Karpas-422 (cell line): ENCODE measurements at places on chromosomes 1 and 21. TPM values are rescaled to one million over a fixed set of nuclear protein-coding genes. Genes with fewer than 3 reads are reported as not detected.

The GJC2 gene
- 0.69 TPM in 1 of 2 replicates, not detected in the other for total RNA-seq

The CDK18 gene
- total RNA-seq: 0.45 TPM in 1 of 2 replicates, not detected in the other

The RGS13 gene
- 176 and 462 TPM in 2 replicates for total RNA-seq

The THEM5 gene
- total RNA-seq: not detected in 2 replicates

The TBX19 gene
- total RNA-seq: 1.1 and 4.1 TPM in 2 replicates

The NIBAN1 gene
- total RNA-seq: 26.1 and 31.2 TPM in 2 replicates

The S100A16 gene
- total RNA-seq: not detected in 2 replicates

The PTAFR gene
- total RNA-seq: 37.8 and 74.2 TPM in 2 replicates

GRCh38 chr1:70091811-70092210 lies 113.6 kb downstream of the LRRC40 start:
- no peaks in the 10 kb centered on the region for H3K27me3 ChIP-seq
- H3K4me3 ChIP-seq: no peak overlapping the region
- H3K4me1 ChIP-seq: no peaks in the 10 kb centered on the region

GRCh38 chr1:185433667-185434066 lies 116.6 kb upstream of the IVNS1ABP start:
- H3K36me3 ChIP-seq: no peaks in the 10 kb centered on the region
- H3K4me3 ChIP-seq: no peak overlapping the region
- DNase-seq: no peak
- no peaks in the 10 kb centered on the region for H3K4me1 ChIP-seq
- H3K27me3 ChIP-seq: no peaks in the 10 kb centered on the region

DNA sequence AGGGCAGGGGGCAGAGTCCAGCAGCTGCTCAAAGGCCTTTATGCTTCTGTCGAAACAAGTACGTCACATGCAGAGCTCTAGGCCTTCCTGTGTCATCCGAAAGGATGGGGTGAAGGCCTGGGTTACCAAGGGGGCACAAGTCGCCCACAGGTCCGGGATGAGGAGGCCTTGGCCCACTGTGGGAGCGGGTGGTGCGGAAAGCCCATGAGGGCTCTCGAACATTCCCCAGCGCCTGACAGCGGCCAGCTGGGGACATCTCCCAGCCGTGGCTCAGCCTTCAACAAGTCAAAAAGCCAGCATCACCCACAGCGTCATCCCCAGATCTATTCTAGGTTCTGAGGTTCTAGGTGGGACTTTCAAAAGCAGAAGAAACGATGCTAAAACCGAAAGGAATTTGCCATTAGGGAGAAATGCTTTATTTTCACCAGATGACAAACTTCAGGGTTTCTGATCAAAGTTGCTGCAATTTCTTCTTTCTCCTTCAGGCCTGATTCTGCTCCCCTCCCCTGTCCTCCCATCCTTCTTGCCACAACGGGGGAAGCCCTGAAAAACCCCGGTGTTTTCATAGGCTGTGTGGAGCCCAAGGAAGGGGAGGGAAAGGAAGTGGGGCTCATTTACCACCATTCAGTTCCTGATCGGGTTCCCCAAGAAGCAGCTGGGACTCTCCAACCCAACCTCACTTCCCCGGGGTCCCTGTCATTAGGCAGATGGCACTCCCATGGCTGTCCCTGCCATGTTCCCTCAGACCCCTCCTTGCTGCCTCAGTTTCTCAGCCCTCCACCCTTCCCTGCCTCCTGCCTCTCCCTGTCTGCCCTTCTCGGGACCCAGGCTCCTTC lies 17.6 kb downstream of the GPR137B start:
- peaks cover 70% of the 10 kb centered on the region for H3K4me1 ChIP-seq
- no peak overlapping the region for H3K27ac ChIP-seq
- no peak overlapping the region for H3K4me3 ChIP-seq
- no peaks in the 10 kb centered on the region; the same call in 1 of the 2 replicates for H3K36me3 ChIP-seq
- no peak for DNase-seq

- H3K4me3 ChIP-seq: no peak overlapping the region
- DNase-seq: no peak
- H3K4me1 ChIP-seq: no peaks in the 10 kb centered on the region
- no peaks in the 10 kb centered on the region for H3K27me3 ChIP-seq
These were observed 37.3 kb downstream of the KCND3 start for GRCh38 chr1:111952125-111952657.

DNA sequence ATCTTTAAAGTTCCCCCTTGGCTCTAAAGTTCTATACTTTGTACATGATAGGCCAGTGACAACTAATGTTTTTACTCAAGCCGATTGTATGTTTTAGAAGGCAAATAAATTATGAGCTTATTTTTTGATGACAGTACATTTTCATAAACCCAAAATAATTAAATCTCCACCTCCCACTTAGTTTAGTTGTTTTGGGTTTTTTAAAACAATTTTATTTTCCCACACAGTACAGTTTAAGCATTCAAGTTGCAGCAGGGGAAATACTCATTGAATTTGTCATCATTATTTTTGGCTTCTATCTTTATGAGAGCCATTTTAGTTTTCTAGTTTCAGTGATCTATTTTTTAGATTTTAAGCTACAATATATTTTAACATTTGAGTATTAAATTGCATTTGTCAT lies 93.6 kb downstream of the OLFML2B start:
- no peak overlapping the region for H3K27ac ChIP-seq
- H3K36me3 ChIP-seq: no peaks in the 10 kb centered on the region
- H3K27me3 ChIP-seq: no peaks in the 10 kb centered on the region
- peaks cover 28% of the 10 kb centered on the region for H3K4me1 ChIP-seq

- no peaks in the 10 kb centered on the region for H3K27me3 ChIP-seq
- H3K36me3 ChIP-seq: no peaks in the 10 kb centered on the region
- DNase-seq: no peak
- H3K4me3 ChIP-seq: no peak overlapping the region
- peaks cover 8% of the 10 kb centered on the region for H3K4me1 ChIP-seq
- H3K27ac ChIP-seq: no peak overlapping the region
These were observed 19.6 kb upstream of the C2CD2 start for GRCh38 chr21:41973427-41973831.

DNA sequence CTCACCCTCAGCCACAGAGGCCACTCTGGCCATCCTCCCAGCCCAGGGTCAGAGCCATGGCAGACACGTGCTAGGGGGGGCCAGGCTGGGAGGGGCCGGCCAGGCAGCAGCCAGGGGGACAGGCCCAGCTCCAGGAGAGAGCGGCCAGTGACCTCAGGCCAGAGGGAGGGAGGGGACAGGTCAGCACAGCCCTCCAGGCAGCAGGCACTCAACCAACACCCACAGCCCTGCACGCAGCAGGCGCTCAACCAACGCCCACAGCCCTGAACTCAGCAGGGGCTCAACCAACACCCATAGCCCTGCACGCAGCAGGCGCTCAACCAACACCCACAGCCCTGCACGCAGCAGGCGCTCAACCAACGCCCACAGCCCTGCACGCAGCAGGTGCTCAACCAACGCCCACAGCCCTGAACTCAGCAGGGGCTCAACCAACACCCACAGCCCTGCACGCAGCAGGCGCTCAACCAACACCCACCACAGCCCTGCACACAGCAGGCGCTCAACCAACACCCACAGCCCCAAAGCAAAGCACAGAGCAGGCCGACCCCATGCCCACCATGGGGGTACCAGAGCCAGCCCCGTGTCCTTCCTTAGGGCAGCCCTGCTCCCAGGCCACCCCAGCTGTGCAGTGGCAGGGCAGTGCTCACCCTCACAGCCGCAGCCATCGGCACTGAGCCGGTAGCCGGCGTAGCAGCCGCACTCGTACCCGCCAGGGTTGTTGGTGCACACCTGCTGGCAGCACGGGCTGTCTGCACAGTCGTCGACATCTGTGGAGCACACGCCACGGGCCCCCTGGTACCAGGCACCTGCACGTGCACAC lies 55.9 kb downstream of the ARHGEF16 start:
- H3K27ac ChIP-seq: no peak overlapping the region
- H3K4me1 ChIP-seq: no peaks in the 10 kb centered on the region
- no peak overlapping the region for H3K4me3 ChIP-seq
- H3K36me3 ChIP-seq: no peaks in the 10 kb centered on the region

DNA sequence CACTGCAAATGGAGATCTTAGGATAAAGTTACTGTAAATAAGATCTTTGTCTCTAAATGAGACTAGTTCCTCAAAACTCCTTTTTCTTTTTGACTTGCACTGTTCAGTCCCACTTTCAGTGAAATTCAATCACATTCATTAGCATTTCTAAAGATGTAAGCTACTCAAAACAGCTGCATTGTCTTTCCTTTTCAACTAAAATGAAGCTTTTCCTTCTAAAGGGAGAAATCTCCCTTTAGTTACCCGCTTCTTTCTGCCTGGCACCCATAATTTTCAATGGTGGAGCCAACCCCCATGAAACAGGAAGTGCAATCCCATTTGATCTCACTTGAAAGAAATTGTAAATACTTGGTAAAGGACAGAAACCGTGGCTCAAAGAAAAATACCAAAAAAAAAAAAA lies 387.4 kb upstream of the PKN2 start:
- H3K27me3 ChIP-seq: no peaks in the 10 kb centered on the region
- DNase-seq: no peak
- no peaks in the 10 kb centered on the region for H3K4me1 ChIP-seq
- no peak overlapping the region for H3K27ac ChIP-seq

GRCh38 chr21:16421965-16422364 lies 692.2 kb downstream of the USP25 start:
- no peak overlapping the region for H3K27ac ChIP-seq
- no peak overlapping the region for H3K4me3 ChIP-seq
- H3K36me3 ChIP-seq: no peaks in the 10 kb centered on the region
- H3K27me3 ChIP-seq: no peaks in the 10 kb centered on the region

DNA sequence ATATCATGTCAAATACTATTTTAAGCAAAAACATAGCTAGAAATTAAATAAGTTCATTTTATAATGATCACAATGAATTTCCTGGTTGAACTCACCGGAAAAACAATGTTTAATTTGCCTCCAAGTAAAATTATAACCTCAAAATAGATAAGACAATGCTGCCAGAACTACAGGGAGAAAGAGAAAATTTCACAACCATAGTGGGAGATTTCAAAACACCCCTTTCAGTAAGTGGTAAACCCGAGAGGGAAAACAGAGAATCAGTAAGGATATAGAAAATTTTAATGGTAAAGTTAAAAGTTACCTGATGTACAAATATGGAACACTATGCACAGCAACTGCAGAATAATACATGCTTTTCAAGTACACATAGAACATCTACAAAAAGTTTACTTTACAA lies 43.2 kb upstream of the PLA2G4A start:
- no peaks in the 10 kb centered on the region for H3K36me3 ChIP-seq
- no peak overlapping the region for H3K27ac ChIP-seq
- no peak overlapping the region for H3K4me3 ChIP-seq

DNA sequence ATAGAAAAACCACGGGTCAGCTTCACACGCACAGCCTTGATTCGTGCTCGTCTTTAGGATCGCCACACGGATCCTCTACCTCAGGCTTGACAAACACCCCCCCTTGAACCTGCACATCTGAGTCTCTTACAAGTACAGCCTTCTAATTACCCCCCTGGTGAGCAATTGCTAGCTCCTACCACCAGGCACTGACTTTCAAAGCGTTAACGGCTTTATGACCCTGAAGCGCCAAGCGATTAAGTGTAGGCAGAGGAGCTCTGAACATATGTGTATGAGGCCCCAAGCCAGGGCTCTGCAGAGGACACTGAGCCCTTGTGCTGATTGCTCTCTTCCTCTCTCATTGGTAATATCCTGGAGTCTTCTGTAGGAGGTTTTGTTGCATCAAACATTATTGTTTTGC lies 55.7 kb upstream of the EPHA8 start:
- H3K4me1 ChIP-seq: 0 out of 2 replicates have a peak, but pooled peaks cover 4% of the 10 kb centered on the region
- H3K36me3 ChIP-seq: peaks cover 10% of the 10 kb centered on the region; the same call in 1 of the 2 replicates
- no peaks in the 10 kb centered on the region for H3K27me3 ChIP-seq
- DNase-seq: no peak
- no peak overlapping the region for H3K27ac ChIP-seq
- no peak overlapping the region for H3K4me3 ChIP-seq

DNA sequence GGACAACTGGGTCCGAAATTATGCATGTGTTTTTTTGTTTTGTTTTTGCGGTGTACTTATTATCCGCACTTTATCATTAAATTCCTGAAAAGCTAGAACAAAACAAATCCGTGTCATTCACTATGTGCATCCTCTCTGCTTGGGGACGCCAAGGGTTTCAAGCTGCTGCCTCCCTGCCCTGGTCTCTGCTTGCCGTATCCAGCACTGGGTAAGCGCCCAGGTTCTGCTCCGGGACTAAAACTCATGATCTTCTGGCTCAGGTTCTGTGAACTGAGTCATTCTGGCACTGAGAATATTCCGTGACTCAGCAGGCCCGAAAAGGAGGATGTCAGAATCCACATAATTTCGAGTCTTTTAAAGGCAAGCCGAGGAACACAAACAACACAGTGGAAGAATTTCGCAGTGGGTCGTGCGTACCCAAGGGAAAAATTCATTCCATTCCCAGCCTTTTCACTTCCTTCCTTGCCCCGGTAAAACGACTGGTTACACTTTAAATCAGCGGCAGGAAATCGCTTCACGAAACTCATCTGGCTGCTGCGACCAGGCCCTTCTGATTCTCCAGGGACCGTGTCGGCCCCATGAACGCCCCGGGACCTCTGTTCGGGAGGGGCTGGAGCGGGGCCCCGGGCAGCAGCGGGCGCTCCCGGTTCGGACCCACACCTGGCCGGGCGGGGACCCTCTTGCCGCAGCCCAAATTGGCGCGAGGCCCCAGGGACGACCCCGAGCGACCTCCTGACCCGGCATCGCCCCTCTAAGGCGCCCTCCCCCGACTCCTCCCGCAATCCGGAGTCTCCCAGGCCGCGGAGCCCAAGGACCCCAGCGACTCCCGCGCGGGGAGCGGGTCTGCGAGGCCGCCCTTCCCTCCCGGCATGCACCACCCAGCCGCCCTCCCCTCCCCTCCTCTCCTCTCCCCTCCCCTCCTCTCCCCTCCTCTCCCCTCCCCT lies 746 bp upstream of the LAMC1 start:
- H3K4me3 ChIP-seq: peak overlapping the region; percentile 64
- H3K27me3 ChIP-seq: no peaks in the 10 kb centered on the region
- DNase-seq: peak; percentile 59
- no peaks in the 10 kb centered on the region for H3K36me3 ChIP-seq

GRCh38 chr1:90936731-90937130 lies 85.1 kb downstream of the ZNF644 start:
- H3K4me1 ChIP-seq: peaks cover 3% of the 10 kb centered on the region; the same call in 1 of the 2 replicates
- DNase-seq: no peak
- H3K4me3 ChIP-seq: no peak overlapping the region
- no peak overlapping the region for H3K27ac ChIP-seq
- H3K36me3 ChIP-seq: peaks cover 52% of the 10 kb centered on the region

DNA sequence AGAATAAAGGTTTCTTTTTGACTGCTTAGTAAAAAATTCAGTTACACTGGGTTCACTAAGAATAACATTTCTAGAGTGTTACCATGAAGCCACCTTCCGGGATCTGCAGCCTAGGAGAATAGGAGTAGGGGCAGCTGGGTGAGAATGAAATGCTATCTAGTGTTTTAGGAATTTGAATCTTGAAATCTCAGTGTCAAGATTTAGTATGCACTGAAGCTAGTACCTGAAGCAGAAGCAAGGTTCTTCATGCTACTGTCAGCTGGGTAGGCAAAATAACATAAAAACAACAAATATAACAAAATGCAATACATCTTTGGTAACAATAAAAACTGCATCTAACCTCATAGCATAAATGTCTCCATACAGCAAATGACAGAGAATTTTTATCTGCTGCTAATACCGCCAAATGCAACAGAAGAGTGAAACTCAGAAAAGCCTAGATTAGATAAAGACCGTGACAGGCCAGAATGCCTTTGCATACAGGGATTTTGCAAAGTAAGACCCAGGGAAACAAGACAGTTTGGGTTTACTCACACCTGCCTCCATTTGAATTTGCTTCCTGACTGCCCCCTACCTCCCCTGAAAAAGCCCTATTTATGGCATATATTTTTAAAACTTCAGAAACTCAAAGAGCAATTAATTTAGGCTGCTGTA lies 58.2 kb downstream of the GADD45A start:
- no peaks in the 10 kb centered on the region for H3K36me3 ChIP-seq
- DNase-seq: no peak
- peaks cover 14% of the 10 kb centered on the region for H3K4me1 ChIP-seq
- no peaks in the 10 kb centered on the region for H3K27me3 ChIP-seq
- H3K4me3 ChIP-seq: no peak overlapping the region

- no peak overlapping the region for H3K4me3 ChIP-seq
- no peak for DNase-seq
- no peaks in the 10 kb centered on the region for H3K27me3 ChIP-seq
These were observed 41.7 kb downstream of the PLXNA2 start for GRCh38 chr1:208202333-208202995.
